ENCODE measurements at places on chromosomes 11 and 22. TPM values are rescaled to one million over a fixed set of nuclear protein-coding genes. Genes with fewer than 3 reads are reported as not detected.

Gene PAMR1
- polyA plus RNA-seq = 8.9 TPM

GRCh38 chr11:34275486-34275885 lies 82.3 kb downstream of the ABTB2 start:
- DNase-seq = no peak

Gene SESN3
- 66.6 TPM for polyA plus RNA-seq

Gene VSIG10L2
- 0.03 TPM for polyA plus RNA-seq

- no peak for DNase-seq
These were observed 26.2 kb upstream of the LIN7C start for GRCh38 chr11:27532652-27533325.

GRCh38 chr11:24407733-24408132 lies 89.1 kb upstream of the LUZP2 start:
- no peak for DNase-seq

Gene HORMAD2
- polyA plus RNA-seq = 0.18 TPM

Gene NTM
- 16.3 TPM for polyA plus RNA-seq

GRCh38 chr11:128458321-128458720 lies 129.0 kb downstream of the ETS1 start:
- DNase-seq = no peak

Gene KRTAP5-10
- 0.27 TPM for polyA plus RNA-seq

Gene MS4A5
- not detected for polyA plus RNA-seq

- DNase-seq = no peak
These were observed 18.2 kb upstream of the OR10W1 start for GRCh38 chr11:58286249-58286648.

GRCh38 chr11:113496026-113496651 lies 20.9 kb upstream of the DRD2 start:
- no peak for DNase-seq

GRCh38 chr22:49527611-49528419 lies 299.9 kb downstream of the BRD1 start:
- DNase-seq = no peak

- peak; percentile 61 for DNase-seq
These were observed 29.1 kb upstream of the COMT start for GRCh38 chr22:19912271-19912999.

- DNase-seq = peak; percentile 64
These were observed 57.4 kb downstream of the CLMP start for GRCh38 chr11:123137431-123138224.

- no peak for DNase-seq
These were observed 4.7 kb downstream of the ZNF202 start for GRCh38 chr11:123736769-123737168.

GRCh38 chr11:133443206-133443747 lies 89.0 kb downstream of the OPCML start:
- DNase-seq = no peak

GRCh38 chr22:26199665-26200064 lies 30.4 kb downstream of the SEZ6L start:
- DNase-seq = no peak

Gene GLYAT
- 0.35 TPM for polyA plus RNA-seq

Gene XKR3
- polyA plus RNA-seq = not detected

Gene ANKK1
- 0.58 TPM for polyA plus RNA-seq

Gene EIF1AD
- 29.1 TPM for polyA plus RNA-seq

- DNase-seq = no peak
These were observed 3.3 kb downstream of the SCGB1D2 start for GRCh38 chr11:62245271-62245753.

GRCh38 chr11:111777094-111778046 lies 11.2 kb upstream of the PPP2R1B start:
- peak; percentile 86 for DNase-seq

GRCh38 chr11:6900327-6900999 lies 8.2 kb upstream of the OR2D2 start:
- no peak for DNase-seq

GRCh38 chr11:46247659-46248058 lies 29.8 kb upstream of the CREB3L1 start:
- no peak for DNase-seq

Gene TRIM51
- polyA plus RNA-seq = not detected

Gene GSTT2B
- polyA plus RNA-seq = 21.8 TPM

Gene OR10G4
- not detected for polyA plus RNA-seq

DNA sequence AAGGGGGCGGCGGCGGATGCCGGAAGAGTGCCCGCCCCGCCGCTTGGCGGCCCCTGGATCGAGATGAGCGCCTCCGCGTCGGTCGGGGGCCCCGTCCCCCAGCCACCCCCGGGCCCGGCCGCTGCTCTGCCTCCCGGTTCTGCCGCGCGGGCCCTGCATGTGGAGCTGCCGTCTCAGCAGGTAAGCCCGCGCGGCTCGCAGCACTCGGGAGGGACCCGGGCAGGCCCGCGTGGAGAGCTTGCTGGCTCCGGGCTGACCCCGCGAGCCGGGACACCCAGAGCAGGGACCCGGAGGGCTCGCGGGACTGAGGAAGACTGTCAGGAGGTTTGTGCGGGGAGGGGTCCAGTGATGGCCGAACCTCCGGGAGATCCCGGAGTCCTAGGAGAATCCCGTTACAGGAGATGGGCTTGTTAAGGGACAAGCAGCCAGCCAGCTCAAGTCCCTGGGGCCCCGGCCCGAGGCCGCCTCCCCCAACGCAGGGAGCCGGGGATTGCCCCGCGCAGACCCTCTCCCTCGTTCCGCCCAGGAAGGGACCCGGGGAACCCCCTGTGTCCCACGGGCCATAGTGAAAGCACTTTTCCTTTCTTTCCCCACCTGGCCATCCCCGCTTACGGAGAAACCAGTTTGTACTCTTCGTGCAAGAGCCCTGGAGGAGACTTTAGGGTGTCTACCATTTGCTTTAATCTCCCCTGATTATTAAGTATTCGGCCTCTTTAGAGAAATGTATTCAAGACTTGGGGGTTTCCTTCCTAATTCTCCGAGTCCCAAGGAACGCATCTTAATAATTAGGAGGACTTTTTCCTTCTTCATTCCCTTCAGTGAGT lies 547 bp downstream of the UVRAG start:
- DNase-seq = peak; percentile 91

DNA sequence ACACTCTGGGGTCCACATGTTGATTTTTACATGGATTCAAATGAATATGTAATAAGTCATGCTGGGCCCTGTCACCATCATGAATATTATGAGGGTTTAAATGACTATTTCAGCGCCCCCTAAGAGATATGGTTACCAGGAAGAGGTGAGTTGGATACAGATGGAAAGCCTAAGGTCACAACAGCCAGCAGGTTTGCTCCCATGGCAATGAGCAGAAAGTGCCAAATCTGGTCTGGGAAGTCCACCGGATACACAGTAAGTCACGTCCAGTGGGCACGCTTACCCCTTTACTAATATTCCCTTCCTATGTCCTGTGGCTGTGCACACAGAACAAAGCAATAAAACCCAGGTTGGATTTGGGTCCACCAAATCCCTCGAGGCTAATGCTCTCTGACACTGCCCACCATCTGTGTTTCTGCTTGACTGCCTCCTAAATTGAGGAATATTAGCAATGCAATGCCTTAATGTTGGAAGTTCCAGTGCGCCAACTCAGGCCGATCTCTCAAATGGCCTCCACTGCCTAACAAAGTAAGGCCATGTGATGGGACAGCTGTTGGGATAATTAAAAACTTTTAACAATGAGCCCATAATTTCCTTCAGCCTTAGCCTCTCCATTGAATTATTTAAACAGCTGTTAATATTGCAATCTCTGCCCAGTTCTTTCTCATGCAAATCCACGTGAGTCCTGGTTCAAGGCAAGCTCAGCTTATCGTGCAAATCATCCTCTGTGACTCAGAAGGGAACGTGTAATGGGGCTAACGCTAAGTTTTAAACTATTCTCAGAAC lies 97.6 kb downstream of the SLC1A2 start:
- DNase-seq = no peak

- DNase-seq = no peak
These were observed 1630.1 kb upstream of the TENM4 start for GRCh38 chr11:81070948-81071347.

Gene OR6A2
- not detected for polyA plus RNA-seq

GRCh38 chr11:1228101-1228821 lies 5.4 kb downstream of the MUC5B start:
- no peak for DNase-seq

DNA sequence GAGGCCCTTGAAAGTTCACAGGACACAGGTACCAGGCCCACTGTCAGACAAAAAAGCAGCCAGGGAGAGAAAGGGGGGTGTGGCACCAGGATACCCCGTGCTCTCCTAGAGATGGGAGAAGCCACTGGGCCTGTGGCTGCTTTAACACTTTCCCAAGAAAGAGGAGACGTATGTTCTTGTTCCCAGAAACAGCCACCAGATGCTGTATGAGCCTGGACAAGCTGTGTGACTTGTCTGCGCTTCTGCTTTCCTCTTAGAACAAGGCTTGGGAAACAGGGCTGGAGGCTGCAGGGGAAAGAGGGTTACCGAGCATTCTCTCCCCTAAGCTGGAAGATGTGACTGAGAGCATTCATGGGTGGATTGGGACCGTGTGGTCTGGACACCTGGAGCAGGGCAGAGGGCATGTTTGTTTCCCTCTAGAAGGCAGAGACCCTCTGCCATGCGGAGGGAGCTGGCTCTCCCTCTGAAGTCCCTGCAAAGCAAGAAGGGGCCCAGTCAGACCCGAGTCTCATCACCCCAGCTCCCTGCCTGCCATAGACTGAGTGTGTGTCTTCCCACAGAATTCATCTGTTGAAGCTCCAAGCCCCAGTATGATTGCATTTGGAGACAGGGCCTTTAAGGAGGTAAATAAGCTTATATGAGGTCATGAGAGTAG lies 74.1 kb downstream of the TRIM29 start:
- DNase-seq = no peak

- peak; percentile 51 for DNase-seq
These were observed 105.3 kb downstream of the CTTN start for GRCh38 chr11:70503468-70504221.

Gene IL17RA
- polyA plus RNA-seq = 8.3 TPM

Gene SCGB1C1
- not detected for polyA plus RNA-seq

Gene RNF121
- 35.7 TPM for polyA plus RNA-seq

- no peak for DNase-seq
These were observed 14.8 kb downstream of the PPFIBP2 start for GRCh38 chr11:7528514-7529049.

- no peak for DNase-seq
These were observed 1.8 kb upstream of the TBC1D10A start for GRCh38 chr22:30328466-30329049.

- DNase-seq = no peak
These were observed 69.4 kb upstream of the AMPD3 start for GRCh38 chr11:10385696-10386095.

GRCh38 chr22:20992456-20993303 lies 9.2 kb downstream of the THAP7 start:
- DNase-seq = peak; percentile 65

DNA sequence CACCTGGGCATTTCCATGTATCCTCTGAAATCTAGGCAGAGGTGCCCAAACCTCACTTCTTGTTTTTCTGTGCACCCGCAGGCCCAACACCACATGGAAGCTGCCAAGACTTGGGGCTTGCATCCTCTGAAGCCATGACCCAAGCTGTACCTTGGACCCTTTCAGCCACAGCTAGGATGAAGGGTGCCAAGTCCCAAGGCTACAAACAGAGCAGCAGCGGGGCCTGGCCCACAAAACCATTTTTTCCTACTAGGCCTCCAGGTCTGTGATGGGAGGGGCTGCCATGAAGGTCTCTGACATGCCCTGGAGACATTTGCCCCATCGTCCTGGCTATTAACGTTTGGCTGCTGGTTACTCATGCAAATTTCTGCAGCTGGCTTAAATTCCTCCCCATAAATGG lies 20.4 kb upstream of the EIF4G2 start:
- no peak for DNase-seq

- no peak for DNase-seq
These were observed 1160.3 kb downstream of the FAM181B start for GRCh38 chr11:81573367-81573766.

Gene THOC5
- polyA plus RNA-seq = 40.5 TPM

Gene HEPHL1
- polyA plus RNA-seq = not detected

- no peak for DNase-seq
These were observed 16.9 kb downstream of the IL17RA start for GRCh38 chr22:17101475-17102296.

Gene TRPM5
- 0.22 TPM for polyA plus RNA-seq

GRCh38 chr11:88849368-88849767 lies 216.4 kb downstream of the GRM5 start:
- no peak for DNase-seq

- DNase-seq = no peak
These were observed 29.2 kb upstream of the MUC5AC start for GRCh38 chr11:1128311-1129142.

DNA sequence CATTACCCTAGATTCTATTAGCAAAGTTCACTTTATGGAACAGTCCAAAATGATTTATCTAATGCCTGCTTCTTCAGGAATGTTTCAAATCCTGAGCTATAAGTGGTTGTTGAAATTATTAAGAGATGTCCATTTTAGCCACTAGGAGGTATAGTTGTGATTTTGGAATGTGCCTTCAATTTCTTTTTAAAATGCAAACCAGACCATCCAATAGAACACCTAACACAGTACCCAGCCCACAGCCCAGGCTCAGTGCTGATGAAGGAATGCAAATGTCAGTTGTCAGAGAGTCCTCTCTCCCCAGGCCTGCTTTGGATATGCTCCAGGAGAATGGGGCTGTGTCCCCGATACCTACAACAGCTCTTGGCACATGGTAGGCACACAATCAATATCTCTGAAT lies 85.8 kb upstream of the E2F8 start:
- DNase-seq = no peak
